ENCODE measurements at places on chromosomes 12 and 14.
A peak's percentile ranks its signal among the peaks of the same experiment; 100 is the strongest.

GRCh38 chr12:51374361-51374760 lies 16.8 kb downstream of the GALNT6 start:
- H3K4me3 ChIP-seq: no peak overlapping the region
- no peak overlapping the region for H3K27ac ChIP-seq

- no peak overlapping the region for H3K27ac ChIP-seq
- H3K36me3 ChIP-seq: no peaks in the 10 kb centered on the region
- H3K4me3 ChIP-seq: no peak overlapping the region
- H3K27me3 ChIP-seq: peaks cover 33% of the 10 kb centered on the region
Measured at GRCh38 chr12:69024413-69024812, 91.4 kb upstream of the CPM start.

DNA sequence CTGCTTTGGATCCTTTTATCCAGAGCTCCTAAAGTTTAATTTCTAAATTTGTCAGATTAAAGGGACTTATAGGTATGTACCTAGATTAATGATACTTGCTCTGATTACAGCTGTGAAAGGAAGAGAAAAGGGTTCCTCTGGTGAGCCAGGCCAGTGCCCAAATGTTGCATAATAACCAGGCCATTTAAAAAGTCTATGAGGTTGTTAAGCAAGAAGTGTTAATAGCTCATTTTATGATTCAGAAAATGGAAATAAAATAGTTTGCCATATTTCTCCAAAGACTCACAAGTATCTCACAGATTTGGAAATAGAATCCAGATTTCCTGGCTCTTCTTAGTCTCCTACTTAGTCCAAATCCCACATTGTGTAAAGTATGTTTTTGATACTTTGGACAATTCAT lies 67.6 kb downstream of the SLC38A6 start:
- H3K4me1 ChIP-seq: peaks cover 4% of the 10 kb centered on the region
- no peaks in the 10 kb centered on the region for H3K27me3 ChIP-seq
- H3K4me3 ChIP-seq: no peak overlapping the region
- peaks cover 5% of the 10 kb centered on the region for H3K36me3 ChIP-seq
- no peak overlapping the region for H3K27ac ChIP-seq
- no peak for DNase-seq

GRCh38 chr12:10366875-10367274 lies 23.0 kb downstream of the KLRK1 start:
- no peak overlapping the region for H3K27ac ChIP-seq
- H3K4me1 ChIP-seq: no peaks in the 10 kb centered on the region
- peaks cover 28% of the 10 kb centered on the region for H3K27me3 ChIP-seq
- DNase-seq: no peak
- H3K36me3 ChIP-seq: peaks cover 6% of the 10 kb centered on the region
- H3K4me3 ChIP-seq: no peak overlapping the region

- H3K27ac ChIP-seq: no peak overlapping the region
- H3K4me3 ChIP-seq: no peak overlapping the region
- no peaks in the 10 kb centered on the region for H3K36me3 ChIP-seq
- peaks cover 5% of the 10 kb centered on the region for H3K4me1 ChIP-seq
- no peak for DNase-seq
Measured at GRCh38 chr14:68198713-68199495, 379.3 kb downstream of the RAD51B start.

- peaks cover 32% of the 10 kb centered on the region for H3K4me1 ChIP-seq
- no peak for DNase-seq
- no peak overlapping the region for H3K4me3 ChIP-seq
Measured at GRCh38 chr12:116245189-116245588, 32.3 kb downstream of the MED13L start.

GRCh38 chr14:22565391-22565945 lies 23.6 kb downstream of the DAD1 start:
- H3K27ac ChIP-seq: peak overlapping the region; percentile 95
- peak overlapping the region; percentile 62 for H3K4me3 ChIP-seq
- peaks cover 50% of the 10 kb centered on the region for H3K36me3 ChIP-seq
- H3K4me1 ChIP-seq: peaks cover 91% of the 10 kb centered on the region
- no peaks in the 10 kb centered on the region for H3K27me3 ChIP-seq

- no peak for DNase-seq
- peaks cover 6% of the 10 kb centered on the region for H3K4me1 ChIP-seq
- H3K27me3 ChIP-seq: no peaks in the 10 kb centered on the region
- H3K36me3 ChIP-seq: peaks cover 7% of the 10 kb centered on the region
- H3K27ac ChIP-seq: no peak overlapping the region
Measured at GRCh38 chr12:106845902-106846301, 71.4 kb downstream of the RIC8B start.

DNA sequence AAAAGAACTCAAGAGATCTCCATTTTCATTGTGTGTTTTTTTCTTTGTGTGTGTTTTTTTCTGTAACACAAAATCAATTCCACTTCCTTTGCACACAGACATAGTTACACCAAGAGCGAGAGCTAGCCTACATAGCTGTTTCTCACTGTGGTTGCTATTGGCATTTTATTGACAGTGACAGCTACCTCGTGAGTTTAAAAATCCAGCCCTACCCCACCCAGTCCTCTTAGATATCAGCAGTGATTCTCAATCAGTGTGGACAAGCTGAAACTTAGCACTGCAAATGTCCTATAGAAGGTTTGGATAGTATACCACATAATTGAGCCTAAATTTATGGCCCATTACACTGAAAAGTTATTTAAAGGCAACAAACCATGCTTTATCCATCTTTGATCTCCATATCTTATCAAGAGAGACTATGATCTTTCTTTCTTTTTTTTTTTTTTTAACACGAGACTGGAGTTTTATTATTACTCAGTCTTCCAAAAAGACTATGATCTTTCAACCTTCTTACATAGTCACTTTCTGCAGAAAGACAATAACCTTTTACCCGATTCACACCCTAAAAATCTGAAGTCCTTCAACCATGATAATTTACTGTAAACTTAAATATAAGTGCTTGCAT lies 46.8 kb downstream of the ATP2B1 start:
- H3K36me3 ChIP-seq: peaks cover 13% of the 10 kb centered on the region
- H3K4me1 ChIP-seq: peaks cover 22% of the 10 kb centered on the region
- H3K27me3 ChIP-seq: no peaks in the 10 kb centered on the region

DNA sequence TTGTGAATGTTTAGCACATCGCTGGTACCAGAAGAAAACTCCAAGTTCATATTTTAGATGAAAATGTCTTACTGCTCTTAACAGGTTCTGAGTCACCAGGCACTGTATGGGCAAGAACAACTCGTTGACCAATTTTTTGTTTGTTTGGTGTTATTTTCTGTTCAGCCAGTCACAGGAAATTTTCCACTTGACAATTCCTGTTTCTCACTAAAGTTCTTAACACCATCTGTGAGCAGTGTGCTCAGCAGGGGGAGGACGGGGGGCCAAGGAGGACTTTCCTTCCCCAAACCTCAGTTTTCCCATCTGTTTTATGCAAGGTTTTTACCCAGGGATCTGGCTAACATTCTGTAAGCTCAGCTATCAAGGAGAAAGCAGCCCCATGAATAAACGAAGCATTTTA lies 3.0 kb downstream of the NUAK1 start:
- peaks cover 59% of the 10 kb centered on the region for H3K27me3 ChIP-seq
- no peak for DNase-seq
- peaks cover 7% of the 10 kb centered on the region for H3K4me1 ChIP-seq
- H3K4me3 ChIP-seq: no peak overlapping the region

DNA sequence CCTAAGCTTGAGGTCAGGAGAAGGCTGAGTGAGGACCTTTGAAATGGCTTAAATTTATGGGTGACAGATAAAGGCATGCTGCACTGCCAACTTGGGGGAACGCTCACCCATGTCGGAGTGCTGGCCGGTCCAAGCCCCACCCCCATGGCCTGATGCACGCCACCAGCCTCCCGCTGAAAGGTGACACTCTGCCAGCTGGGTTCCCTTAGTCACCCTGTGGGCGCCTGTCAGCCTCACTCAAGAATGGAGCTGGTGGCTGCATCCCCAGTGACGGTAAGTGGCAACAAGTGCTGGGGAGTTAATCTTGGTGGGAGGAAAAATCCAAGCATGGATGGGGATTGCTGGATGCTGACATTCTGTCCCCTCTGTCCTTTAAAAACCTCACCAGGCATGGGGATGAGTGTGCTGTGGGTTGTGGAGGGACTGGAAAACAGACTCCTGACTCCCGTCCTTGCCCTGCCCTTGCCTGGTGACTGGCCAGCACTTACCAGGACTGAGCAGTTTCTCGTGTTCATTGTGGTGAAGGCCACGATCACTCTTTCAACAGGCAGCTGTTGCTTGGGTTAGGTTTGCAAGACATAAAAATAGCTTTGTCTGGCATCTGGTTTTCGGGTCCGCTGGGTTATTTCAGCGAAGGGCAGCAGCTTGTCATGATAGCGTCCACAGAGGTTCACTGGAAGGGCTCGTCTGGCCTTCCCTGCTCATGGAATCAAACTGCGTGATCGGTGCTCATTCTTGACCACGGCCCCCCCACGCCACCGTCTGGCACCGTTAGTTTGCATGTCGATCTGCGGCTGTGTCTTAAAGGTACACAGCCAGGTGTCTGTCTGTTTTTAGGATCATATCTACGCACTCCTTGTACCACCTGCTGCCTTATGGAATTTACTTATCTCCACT lies 15.0 kb downstream of the ACACB start:
- H3K4me1 ChIP-seq: no peaks in the 10 kb centered on the region
- H3K27ac ChIP-seq: no peak overlapping the region
- H3K27me3 ChIP-seq: peaks cover 9% of the 10 kb centered on the region
- H3K36me3 ChIP-seq: no peaks in the 10 kb centered on the region
- H3K4me3 ChIP-seq: no peak overlapping the region

DNA sequence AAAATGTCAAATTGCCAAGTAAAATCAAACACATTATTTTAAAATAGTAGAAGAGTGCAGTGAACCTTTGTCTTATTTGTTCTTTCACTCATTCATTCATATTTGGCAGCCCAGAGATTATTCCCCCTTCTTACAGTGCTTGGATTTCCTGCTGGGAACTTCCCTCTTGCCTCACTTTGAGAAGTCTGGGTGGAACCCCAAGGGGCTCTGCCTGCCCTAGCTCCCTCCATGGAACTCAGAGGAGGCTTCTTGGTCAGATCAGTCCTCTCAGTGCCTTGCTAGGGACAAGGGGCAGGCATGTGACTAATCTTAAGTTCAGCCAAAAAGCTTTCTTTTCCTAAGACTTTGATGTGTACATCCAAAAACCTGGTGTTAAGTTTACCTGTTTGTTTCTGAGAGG lies 84.7 kb upstream of the OVCH1 start:
- no peak overlapping the region for H3K4me3 ChIP-seq
- H3K27ac ChIP-seq: no peak overlapping the region
- DNase-seq: no peak
- H3K4me1 ChIP-seq: no peaks in the 10 kb centered on the region

GRCh38 chr12:65657635-65658034 lies 166.6 kb upstream of the HMGA2 start:
- peaks cover 3% of the 10 kb centered on the region for H3K4me1 ChIP-seq
- peaks cover 8% of the 10 kb centered on the region for H3K27me3 ChIP-seq
- H3K27ac ChIP-seq: no peak overlapping the region
- H3K4me3 ChIP-seq: no peak overlapping the region

DNA sequence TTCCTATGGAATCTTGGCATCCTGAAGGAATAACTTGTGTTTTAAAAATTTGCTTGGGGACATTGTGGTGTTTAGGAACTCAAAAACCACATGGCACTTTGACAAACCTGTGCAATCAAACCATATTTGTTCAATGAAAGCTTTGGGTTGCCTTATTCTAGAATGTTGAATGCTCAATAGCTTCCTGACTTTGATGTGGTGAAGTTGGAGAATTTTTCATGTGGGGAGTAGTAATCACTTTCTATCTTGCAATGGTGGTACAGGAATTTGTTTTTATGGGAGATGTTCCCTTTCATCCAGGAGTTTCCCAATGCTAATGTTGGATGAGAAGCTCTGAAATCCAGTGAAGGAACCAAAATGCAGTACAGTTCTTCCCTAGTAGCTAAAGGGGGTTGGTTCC lies 42.2 kb upstream of the LDHB start:
- DNase-seq: no peak
- peaks cover 2% of the 10 kb centered on the region for H3K27me3 ChIP-seq
- H3K27ac ChIP-seq: no peak overlapping the region
- H3K36me3 ChIP-seq: no peaks in the 10 kb centered on the region
- H3K4me3 ChIP-seq: no peak overlapping the region
- no peaks in the 10 kb centered on the region for H3K4me1 ChIP-seq

GRCh38 chr12:91507754-91508153 lies 325.1 kb upstream of the DCN start:
- no peak for DNase-seq
- H3K27me3 ChIP-seq: no peaks in the 10 kb centered on the region
- no peaks in the 10 kb centered on the region for H3K36me3 ChIP-seq
- no peak overlapping the region for H3K27ac ChIP-seq
- H3K4me1 ChIP-seq: no peaks in the 10 kb centered on the region

- no peaks in the 10 kb centered on the region for H3K27me3 ChIP-seq
- no peaks in the 10 kb centered on the region for H3K4me1 ChIP-seq
- no peak overlapping the region for H3K27ac ChIP-seq
- peaks cover 53% of the 10 kb centered on the region for H3K36me3 ChIP-seq
Measured at GRCh38 chr12:120209851-120210250, 8.9 kb upstream of the RPLP0 start.

DNA sequence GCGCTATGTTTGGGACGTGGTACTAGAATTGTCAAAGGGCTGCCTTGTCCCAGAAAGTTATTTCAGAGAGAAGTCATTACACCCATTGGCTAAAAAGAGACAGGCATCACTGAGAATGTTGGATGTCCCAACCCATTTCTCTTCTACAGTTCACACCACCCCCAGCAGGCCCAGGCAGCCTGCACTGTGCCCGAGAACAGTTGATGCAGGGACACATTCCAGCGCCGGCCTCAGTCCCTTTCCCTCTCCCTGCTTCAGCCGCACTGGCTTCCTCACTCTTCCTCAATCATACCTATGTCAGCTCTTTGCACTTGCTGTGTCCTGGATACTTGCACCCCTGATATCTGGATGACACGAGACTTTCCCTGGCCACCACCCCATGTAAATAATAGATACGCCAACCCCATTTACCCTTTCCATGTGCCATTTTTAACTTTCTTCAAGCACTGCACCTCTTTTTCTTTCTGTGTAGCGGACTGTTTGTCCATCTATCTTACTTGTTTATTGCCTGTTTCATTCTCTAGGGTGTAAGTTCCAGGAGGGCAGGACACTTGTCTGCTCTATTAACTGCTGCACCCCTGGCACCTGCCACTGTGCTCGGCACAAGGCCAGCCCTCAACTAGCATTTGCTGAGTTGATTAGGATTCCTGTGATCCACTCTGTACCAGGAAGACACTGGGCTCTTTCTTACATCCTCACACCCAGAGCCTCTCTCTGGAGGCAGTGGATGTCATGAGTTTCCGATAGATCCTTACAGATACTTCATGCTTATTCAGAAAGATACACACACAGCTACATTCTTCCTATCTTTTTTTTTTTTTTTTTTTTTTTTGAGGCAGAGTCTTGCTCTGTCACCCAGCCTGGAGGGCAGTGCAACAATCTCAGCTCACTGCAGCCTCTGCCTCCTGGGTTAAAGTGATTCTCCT lies 76.6 kb upstream of the CEP83 start:
- H3K27ac ChIP-seq: no peak overlapping the region
- H3K4me1 ChIP-seq: peaks cover 29% of the 10 kb centered on the region
- H3K4me3 ChIP-seq: no peak overlapping the region
- H3K27me3 ChIP-seq: no peaks in the 10 kb centered on the region
